ENCODE measurements at places on chromosomes 16 and 17. TPM values are rescaled to one million over a fixed set of nuclear protein-coding genes. Genes with fewer than 3 reads are reported as not detected.
A peak's percentile ranks its signal among the peaks of the same experiment; 100 is the strongest.

Gene CTRB1
- not detected for total RNA-seq

- no peak overlapping the region for H3K4me3 ChIP-seq
- no peak for DNase-seq
- peaks cover 18% of the 10 kb centered on the region for H3K36me3 ChIP-seq
- H3K27ac ChIP-seq, result no peak overlapping the region
- no peaks in the 10 kb centered on the region for H3K27me3 ChIP-seq
These were observed 66.7 kb downstream of the CCDC182 start for GRCh38 chr17:57678393-57678792.

DNA sequence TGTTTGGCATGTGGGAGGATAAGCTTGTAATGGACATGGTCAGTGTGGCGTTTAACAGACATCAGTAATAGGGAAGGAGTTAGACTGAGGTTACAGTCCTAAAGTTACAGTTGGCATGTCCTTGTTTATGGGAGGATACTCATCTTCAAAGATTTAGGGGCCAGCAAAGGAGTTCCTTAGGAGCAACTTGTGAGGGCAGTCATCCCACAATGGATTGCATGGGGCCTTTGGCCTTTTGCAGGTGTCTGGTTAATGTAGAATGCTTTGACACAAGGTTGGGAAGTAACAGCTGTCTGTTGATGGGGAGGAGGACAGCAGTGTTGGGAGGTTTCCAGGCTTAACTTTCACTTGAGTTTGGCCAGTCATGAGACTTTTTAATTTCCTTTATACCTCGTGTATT is 2.2 kb downstream of the NUBP1 start:
- no peaks in the 10 kb centered on the region for H3K27me3 ChIP-seq
- H3K36me3 ChIP-seq, result peaks cover 38% of the 10 kb centered on the region
- H3K4me1 ChIP-seq, result peaks cover 14% of the 10 kb centered on the region
- no peak for DNase-seq

Gene SULT1A3
- total RNA-seq, result 19.3 TPM

- peak; percentile 24 for DNase-seq
- H3K4me3 ChIP-seq, result peak overlapping the region; percentile 94
- H3K27me3 ChIP-seq, result no peaks in the 10 kb centered on the region
- peaks cover 31% of the 10 kb centered on the region for H3K4me1 ChIP-seq
- no peaks in the 10 kb centered on the region for H3K36me3 ChIP-seq
These were observed 525 bp downstream of the JPT1 start for GRCh38 chr17:75153780-75154194.

GRCh38 chr16:56866955-56867830 is 2.2 kb downstream of the SLC12A3 start:
- DNase-seq, result peak; percentile 64
- no peak overlapping the region for H3K4me3 ChIP-seq
- no peak overlapping the region for H3K27ac ChIP-seq

- no peaks in the 10 kb centered on the region for H3K27me3 ChIP-seq
- H3K36me3 ChIP-seq, result no peaks in the 10 kb centered on the region
- H3K4me3 ChIP-seq, result no peak overlapping the region
- H3K4me1 ChIP-seq, result no peaks in the 10 kb centered on the region
These were observed 143.7 kb downstream of the ABCC12 start for GRCh38 chr16:48011878-48012658.

DNA sequence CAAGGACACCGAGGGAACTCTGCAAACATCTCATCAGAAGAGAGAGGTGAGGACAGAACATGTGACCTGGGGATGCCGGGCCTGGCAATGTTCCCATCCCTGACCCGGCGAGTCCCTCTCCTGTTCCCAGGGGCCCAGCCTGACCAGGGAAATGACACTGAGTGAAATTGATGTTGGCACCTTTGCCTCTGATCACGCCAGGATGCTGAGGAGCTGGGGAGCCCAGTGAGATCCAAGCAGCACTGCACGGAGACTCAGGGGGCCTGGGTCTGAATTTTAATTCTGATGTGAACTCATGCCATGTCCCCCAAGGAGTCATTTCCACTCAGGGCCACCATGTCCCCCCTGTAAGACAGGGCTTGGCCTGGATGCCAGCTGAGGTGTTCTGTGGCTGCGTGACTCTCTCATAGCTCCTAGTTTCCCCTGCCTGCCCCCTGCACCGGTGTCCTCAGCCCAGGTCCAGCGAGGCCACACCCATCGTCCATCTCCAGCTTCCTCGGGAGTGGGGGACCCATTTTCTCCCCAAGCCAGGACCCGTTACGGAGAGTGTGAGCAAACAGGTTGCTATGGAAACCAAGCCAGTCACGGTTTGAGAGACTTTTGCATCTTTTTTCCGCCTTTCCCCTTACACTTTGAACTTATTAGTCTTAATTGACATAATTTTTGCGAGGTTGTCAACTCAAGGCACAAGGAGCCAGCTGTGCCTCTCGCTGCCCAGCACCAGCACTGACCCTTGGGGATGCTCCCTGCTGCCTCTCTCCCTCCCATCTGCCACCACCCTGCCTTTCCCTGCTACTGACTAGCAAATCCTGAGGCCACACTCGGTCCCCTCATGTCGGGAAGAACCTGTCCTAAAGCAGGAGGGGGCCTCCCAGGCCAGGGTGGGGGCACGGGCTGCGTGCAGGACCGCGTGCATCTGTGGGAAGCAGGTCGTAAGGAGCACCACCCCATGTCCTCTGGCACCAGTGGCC is 150.0 kb downstream of the SDK2 start:
- H3K27me3 ChIP-seq, result no peaks in the 10 kb centered on the region
- no peak overlapping the region for H3K4me3 ChIP-seq
- DNase-seq, result no peak
- no peaks in the 10 kb centered on the region for H3K36me3 ChIP-seq

- no peaks in the 10 kb centered on the region for H3K4me1 ChIP-seq
- no peak overlapping the region for H3K27ac ChIP-seq
- no peaks in the 10 kb centered on the region for H3K27me3 ChIP-seq
- H3K36me3 ChIP-seq, result no peaks in the 10 kb centered on the region
- no peak overlapping the region for H3K4me3 ChIP-seq
- DNase-seq, result no peak
These were observed 73.8 kb upstream of the METRNL start for GRCh38 chr17:83005639-83006038.

DNA sequence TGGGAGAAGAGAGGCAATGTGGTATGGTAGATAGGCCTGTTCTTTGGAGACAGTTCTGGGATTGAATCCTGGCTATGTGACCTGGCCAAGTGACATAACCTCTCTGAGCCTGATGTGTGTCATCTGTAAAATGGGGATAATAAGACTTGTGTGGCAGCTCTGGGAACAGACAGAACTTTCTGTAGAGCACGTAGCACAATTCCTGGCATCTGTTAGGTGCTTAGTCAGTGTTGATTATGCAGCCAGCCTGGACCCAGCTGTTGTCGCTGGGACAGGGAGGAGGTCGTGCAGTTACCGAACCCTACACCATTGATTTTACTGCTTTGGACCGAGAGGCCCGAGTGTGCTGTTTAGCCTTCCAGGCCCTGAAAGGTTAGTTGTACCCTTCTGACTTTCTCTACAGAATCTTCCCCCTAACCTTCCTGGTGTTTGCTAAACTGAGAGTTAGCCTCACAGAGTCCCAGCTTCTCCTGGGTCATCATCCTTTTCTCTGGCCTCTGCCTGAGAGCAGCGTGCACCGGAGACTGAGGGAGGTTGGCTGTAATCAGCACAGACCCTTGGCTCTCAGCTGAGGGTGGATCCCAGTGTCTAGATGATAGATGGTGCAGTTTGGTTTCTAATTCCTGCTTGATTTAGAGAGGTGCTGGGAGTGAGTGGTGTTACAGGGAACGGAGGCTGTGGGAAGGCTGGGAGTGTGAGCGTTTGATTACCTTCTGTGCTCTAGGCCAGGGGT is 31.9 kb downstream of the MSI2 start:
- no peak overlapping the region for H3K27ac ChIP-seq
- H3K27me3 ChIP-seq, result no peaks in the 10 kb centered on the region
- H3K4me1 ChIP-seq, result peaks cover 24% of the 10 kb centered on the region
- DNase-seq, result no peak
- H3K36me3 ChIP-seq, result peaks cover 9% of the 10 kb centered on the region

DNA sequence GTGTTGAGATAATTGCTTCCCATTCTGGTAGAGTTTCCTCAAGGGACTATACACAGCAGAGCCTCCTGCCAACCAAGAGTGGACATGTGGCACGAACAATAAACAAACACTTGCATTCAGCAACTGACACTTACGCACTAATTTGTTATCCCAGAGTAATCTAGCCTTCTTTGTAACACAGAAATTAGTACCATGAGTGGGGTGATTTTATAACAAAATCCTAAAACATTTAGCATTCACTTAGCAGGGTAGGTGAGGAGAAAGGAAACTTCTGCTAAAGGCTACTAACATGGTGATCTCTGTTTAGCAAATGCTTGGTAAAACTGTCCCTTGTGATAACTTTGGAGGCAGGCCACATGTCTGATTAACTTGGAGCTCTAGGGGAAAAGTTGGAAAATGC is 325.2 kb downstream of the HS3ST4 start:
- no peak overlapping the region for H3K27ac ChIP-seq
- no peaks in the 10 kb centered on the region for H3K4me1 ChIP-seq
- H3K4me3 ChIP-seq, result no peak overlapping the region
- H3K36me3 ChIP-seq, result no peaks in the 10 kb centered on the region
- H3K27me3 ChIP-seq, result no peaks in the 10 kb centered on the region
- no peak for DNase-seq

Gene PRSS33
- total RNA-seq, result not detected

Gene FOXJ1
- 1.0 TPM for total RNA-seq

- H3K4me3 ChIP-seq, result no peak overlapping the region
- peaks cover 5% of the 10 kb centered on the region for H3K4me1 ChIP-seq
- H3K36me3 ChIP-seq, result no peaks in the 10 kb centered on the region
- no peaks in the 10 kb centered on the region for H3K27me3 ChIP-seq
- DNase-seq, result no peak
These were observed 7.5 kb downstream of the DCAKD start for GRCh38 chr17:45043813-45044540.
